Fibroblast of lung (primary cell): ENCODE measurements at places on chromosomes 13 and 19. TPM values are rescaled to one million over a fixed set of nuclear protein-coding genes. Genes with fewer than 3 reads are reported as not detected.
A peak's percentile ranks its signal among the peaks of the same experiment; 100 is the strongest.

- H3K4me1 ChIP-seq, result peaks cover 6% of the 10 kb centered on the region
- peak within 1 kb of the TSS; percentile 43 for H3K4me3 ChIP-seq
- peak; percentile 71 for DNase-seq
- H3K27ac ChIP-seq, result peak within 1 kb of the TSS; percentile 53
- peaks cover 4% of the 10 kb centered on the region for H3K36me3 ChIP-seq
Measured at GRCh38 chr19:45079063-45079910, at the start of gene GEMIN7. Gene GEMIN7, plus strand, starts transcription at chr19:45079260. Its CDS starts 10,855 bp downstream, at chr19:45090115.

LILRB3 gene
- polyA plus RNA-seq, result not detected in 2 replicates

POU2F2 gene
- polyA plus RNA-seq, result 0.31 and 0.43 TPM in 2 replicates

DNA sequence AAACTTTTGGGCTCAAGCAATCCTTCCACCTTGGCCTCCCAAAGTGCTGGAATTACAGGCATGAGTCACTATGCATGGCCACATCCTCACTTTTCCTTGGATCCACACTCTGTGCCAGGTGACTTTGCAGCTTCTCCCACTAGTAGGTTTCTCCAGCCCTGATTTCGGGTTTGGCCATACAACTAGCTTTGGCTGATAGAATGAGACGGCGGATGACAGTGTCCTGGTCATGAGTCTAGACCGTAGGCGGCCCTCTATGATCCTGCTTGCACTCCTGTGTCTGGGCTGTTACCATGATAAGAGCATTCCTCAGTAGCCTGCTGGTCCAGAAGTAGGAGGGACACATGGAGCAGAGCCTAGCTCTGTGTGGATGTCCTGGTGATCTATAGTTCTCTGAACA, 112.5 kb upstream of the KL start:
- H3K4me3 ChIP-seq, result no peak overlapping the region
- DNase-seq, result no peak
- H3K36me3 ChIP-seq, result no peaks in the 10 kb centered on the region
- no peak overlapping the region for H3K27ac ChIP-seq
- no peaks in the 10 kb centered on the region for H3K27me3 ChIP-seq

DNA sequence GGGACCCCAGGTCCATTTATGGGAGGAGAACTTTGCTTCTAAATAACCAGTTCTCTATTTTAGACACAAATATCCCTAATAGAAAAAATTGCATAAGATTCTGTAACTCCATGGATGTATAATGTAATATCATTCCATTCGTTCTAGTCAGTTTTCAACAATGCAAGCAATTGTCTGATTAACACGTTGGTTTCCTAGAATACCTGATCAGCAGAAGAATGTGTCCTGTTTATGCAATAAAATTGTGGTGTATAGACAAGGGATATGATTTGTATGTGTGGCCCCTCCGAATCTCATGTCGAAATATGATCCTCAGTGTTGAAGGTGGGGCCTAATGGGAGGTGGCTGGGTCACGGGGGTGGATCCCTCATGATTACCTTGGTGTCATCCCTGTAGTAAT, 62.1 kb downstream of the RUBCNL start:
- DNase-seq, result peak; percentile 42
- H3K27ac ChIP-seq, result no peak overlapping the region
- no peaks in the 10 kb centered on the region for H3K4me1 ChIP-seq
- H3K27me3 ChIP-seq, result no peaks in the 10 kb centered on the region

DNA sequence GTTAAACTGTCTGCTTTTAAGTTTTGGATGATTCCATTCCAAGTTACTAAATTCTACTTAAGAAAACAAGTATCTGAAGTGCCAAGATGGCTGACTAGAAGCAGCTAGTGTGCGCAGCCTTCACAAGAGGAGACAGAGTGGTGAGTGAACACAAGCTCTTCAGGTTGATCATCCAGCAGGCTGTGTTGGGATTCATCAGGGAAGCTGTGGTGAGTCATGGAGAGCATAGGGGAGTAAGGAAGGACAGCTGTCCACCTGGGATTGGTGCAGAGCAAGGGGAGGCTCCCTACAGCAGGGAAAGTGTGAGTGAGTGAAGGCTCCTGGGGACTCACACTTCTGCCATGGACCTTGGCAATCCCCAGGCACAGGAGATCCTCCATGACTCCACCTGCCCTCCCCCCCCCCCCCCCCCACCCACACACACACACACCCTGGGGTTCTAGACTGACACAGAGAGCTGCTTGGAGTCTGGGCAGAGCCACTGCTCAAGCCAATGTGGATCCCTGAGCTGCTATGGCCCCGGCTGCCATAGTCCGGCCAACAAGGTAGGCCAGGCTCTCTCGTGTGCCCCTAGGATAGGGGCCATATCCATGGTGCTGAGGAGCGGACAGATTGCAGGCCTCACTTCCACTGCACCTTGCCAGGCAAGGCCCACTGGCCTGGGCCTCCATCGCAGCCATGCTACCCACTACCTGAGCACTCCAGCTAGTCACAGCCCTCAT, 23.5 kb downstream of the SLC25A15 start:
- no peak overlapping the region for H3K4me3 ChIP-seq
- H3K4me1 ChIP-seq, result no peaks in the 10 kb centered on the region
- H3K27me3 ChIP-seq, result no peaks in the 10 kb centered on the region
- no peak overlapping the region for H3K27ac ChIP-seq

MYPOP gene
- polyA plus RNA-seq, result 0.81 and 1.1 TPM in 2 replicates

GRCh38 chr13:113645329-113645728, 12.7 kb downstream of the ATP4B start:
- H3K4me1 ChIP-seq, result no peaks in the 10 kb centered on the region
- H3K27me3 ChIP-seq, result no peaks in the 10 kb centered on the region
- no peak for DNase-seq
- H3K36me3 ChIP-seq, result peaks cover 2% of the 10 kb centered on the region
- H3K4me3 ChIP-seq, result no peak overlapping the region
- H3K27ac ChIP-seq, result no peak overlapping the region

DNA sequence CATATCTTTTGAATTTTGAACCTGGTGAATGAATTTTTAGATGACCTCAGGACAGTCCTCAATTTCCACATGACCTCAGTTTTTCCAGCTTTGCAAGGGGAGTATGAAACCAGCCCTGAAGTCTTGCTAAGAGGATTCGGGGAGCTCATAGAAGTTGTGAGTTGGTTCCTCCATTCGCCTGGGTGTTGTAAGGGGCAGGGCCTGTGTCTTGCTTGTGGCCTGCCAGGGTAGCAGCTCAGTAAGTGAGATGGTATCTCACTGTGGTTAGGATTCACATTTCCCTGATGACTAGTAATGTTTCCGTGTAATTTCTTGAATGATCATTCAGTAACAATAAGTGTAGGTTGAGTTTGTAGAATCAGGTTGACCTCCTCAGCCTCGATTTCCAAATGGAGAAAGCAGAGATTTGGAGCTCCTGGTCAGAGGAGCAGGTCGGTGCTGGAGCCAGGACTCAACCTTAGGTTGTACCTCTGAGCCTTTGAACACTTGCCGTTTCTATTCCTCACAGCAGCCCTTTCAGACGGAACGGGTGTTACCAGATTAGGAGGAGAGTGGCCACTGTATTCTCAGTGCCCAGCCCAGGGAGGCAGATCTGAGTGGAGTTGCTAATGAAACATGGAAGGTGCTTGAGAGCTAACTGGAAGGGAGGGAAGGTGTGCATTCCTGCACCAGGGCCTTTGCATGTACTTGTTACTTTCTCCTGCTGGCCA, 14.6 kb downstream of the NACC1 start:
- no peaks in the 10 kb centered on the region for H3K4me1 ChIP-seq
- peak overlapping the region; percentile 1 for H3K27ac ChIP-seq
- H3K4me3 ChIP-seq, result no peak overlapping the region
- no peaks in the 10 kb centered on the region for H3K27me3 ChIP-seq
- DNase-seq, result peak; percentile 33

- H3K4me1 ChIP-seq, result peaks cover 18% of the 10 kb centered on the region
- H3K27ac ChIP-seq, result no peak overlapping the region
- H3K36me3 ChIP-seq, result no peaks in the 10 kb centered on the region
Measured at GRCh38 chr19:55553217-55554182, 8.2 kb upstream of the SBK3 start.

DNA sequence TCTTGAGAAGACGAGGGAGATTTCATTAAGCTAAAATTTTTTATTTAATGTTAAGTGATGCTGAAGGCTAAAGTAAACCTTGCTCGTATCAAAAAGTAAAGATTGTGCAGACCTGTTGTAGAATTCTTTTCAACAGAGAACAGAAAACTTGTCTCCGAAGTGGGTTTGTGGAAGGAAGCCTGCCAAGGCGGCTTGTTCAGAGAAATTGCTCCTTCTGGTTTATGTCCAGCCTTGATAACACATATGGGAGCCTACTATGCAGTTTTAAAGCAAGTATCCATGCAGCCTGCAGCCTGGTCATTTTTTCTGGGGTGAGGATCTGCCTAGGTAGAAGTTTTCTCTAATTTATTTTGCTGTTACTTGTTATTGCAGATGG, 1.4 kb downstream of the MLNR start:
- H3K4me3 ChIP-seq, result no peak overlapping the region
- no peaks in the 10 kb centered on the region for H3K4me1 ChIP-seq
- H3K36me3 ChIP-seq, result no peaks in the 10 kb centered on the region
- no peak overlapping the region for H3K27ac ChIP-seq

DNA sequence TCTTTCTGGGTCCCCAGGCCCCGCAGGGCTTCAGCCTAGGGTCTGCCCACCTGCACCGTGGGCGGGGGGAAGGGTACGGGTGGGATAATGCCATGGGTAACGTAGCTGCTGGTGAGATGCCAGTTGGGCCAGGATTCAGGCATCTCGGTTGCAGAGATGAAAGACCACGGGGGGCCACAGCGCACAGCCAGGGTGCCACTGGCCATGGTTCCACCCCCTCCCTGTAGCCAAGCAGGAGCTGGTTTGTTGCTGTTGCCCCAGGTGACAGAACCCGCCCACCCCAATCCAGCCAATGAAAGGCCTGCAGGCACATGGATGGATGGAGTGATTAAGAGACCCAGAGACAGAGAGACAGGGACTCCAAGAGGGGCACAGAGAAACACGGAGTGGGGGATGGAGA, 1.0 kb upstream of the CGB7 start:
- peaks cover 2% of the 10 kb centered on the region for H3K4me1 ChIP-seq
- H3K4me3 ChIP-seq, result no peak overlapping the region
- H3K27ac ChIP-seq, result no peak overlapping the region

DNA sequence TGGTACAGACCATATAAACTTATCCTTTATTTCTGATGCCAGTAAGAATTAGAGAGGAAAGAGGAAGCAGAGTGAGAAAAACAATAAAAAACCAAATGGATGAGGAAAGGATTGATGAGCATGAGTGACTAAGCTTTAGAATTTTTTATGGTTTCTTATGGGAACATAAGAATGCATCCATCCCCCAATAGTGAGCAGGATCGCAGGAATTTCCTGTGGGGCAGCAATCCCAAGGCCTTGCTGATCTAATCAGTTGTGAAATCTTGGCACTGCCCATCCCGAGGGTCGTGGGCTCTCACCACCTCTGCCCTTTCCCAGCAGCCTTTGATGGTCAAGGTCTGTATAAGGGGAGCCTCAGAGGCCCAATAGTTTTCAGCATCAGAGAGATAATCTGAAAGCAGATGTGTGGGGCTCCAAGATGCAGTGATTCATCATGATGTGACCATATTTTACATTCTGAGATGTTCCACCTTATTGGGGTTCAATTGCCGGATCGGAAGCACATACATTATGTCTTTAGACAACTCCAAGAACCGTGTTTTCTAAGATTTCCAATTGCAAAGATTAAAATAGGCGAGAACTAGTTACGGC, 222.1 kb downstream of the DNAJC15 start:
- no peaks in the 10 kb centered on the region for H3K27me3 ChIP-seq
- H3K4me1 ChIP-seq, result peaks cover 10% of the 10 kb centered on the region
- H3K4me3 ChIP-seq, result no peak overlapping the region
- peak overlapping the region; percentile 72 for H3K27ac ChIP-seq
- DNase-seq, result peak; percentile 91

DNA sequence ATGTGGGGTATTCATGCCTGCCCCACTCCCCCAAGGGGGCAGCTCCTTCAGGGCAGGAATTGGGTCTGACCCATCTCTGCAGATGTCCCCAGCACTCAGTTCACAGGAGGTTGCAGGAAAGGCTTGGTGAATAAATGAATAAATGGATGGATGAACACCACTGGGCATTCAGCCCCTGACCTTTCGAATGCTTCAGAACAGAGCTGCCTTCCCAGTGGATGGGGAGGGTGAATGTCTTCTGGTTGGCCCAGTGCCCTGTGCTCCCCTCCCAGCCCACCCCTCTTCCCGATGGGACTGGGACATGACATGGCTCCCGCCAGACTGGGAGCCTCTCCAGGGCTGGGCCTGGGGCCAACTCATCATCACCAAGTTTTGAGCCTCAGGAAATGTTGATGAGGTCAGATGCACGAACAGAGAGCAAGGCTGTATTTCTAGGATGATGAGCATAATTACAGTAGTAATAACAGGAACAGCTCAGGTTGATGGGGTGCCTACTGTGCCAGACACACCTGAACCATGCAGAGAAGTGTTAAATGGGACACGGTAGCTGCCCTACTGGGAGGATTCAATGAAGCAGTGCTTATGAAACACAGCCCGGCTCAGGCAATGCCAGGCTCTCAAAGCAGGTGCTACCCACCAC, 25.7 kb downstream of the VRK3 start:
- no peaks in the 10 kb centered on the region for H3K27me3 ChIP-seq
- peaks cover 8% of the 10 kb centered on the region for H3K4me1 ChIP-seq
- H3K36me3 ChIP-seq, result peaks cover 23% of the 10 kb centered on the region
- no peak for DNase-seq
- H3K27ac ChIP-seq, result no peak overlapping the region
- no peak overlapping the region for H3K4me3 ChIP-seq

- no peaks in the 10 kb centered on the region for H3K27me3 ChIP-seq
- no peak overlapping the region for H3K27ac ChIP-seq
- no peaks in the 10 kb centered on the region for H3K4me1 ChIP-seq
- H3K4me3 ChIP-seq, result no peak overlapping the region
- H3K36me3 ChIP-seq, result no peaks in the 10 kb centered on the region
Measured at GRCh38 chr13:91052876-91053275, 294.6 kb upstream of the MIR17HG start.

SYT3 gene
- not detected in 2 replicates for polyA plus RNA-seq

GRCh38 chr19:35293363-35293739, 1.4 kb downstream of the MAG start:
- no peaks in the 10 kb centered on the region for H3K4me1 ChIP-seq
- no peak overlapping the region for H3K4me3 ChIP-seq
- no peak overlapping the region for H3K27ac ChIP-seq
- H3K27me3 ChIP-seq, result peaks cover 7% of the 10 kb centered on the region
- H3K36me3 ChIP-seq, result no peaks in the 10 kb centered on the region
- DNase-seq, result no peak

ZNF845 gene
- 3.1 and 4.2 TPM in 2 replicates for polyA plus RNA-seq

UGGT2 gene
- polyA plus RNA-seq, result 17.5 and 26.3 TPM in 2 replicates
